Esophagus muscularis mucosa (tissue), 4 donors: ENCODE measurements at places on chromosomes 1 and 21. TPM values are rescaled to one million over a fixed set of nuclear protein-coding genes. Genes with fewer than 3 reads are reported as not detected.

The GJB3 gene
- total RNA-seq = not detected

The GNAT2 gene
- not detected for total RNA-seq

DNA sequence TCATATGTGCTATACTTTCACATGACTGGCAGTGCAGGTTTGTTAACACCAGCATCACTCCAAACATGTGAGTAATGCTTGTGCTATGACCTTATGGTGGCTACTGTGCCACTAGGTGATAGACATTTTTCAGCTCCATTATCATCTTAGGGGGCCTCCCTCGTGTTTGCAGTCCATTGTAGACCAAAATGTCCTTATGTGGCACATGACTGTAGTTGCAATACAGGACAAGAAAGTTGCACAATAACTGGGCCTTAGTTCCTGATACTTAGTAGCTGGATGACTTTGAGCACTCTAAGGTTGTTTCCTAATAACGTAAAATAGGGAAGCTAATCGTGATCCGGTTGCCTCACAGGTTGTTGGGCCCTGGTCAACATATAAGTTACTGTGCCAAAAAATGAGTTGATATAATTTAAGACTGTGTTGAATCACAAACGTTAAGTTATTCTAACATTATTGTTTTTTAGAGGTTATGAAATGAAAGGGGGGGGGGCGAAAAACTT is 511 bp upstream of the SNX27 start:
- no peak for DNase-seq

- no peak for DNase-seq
Observed at GRCh38 chr1:37667023-37667671, 25.2 kb upstream of the CDCA8 start.

DNA sequence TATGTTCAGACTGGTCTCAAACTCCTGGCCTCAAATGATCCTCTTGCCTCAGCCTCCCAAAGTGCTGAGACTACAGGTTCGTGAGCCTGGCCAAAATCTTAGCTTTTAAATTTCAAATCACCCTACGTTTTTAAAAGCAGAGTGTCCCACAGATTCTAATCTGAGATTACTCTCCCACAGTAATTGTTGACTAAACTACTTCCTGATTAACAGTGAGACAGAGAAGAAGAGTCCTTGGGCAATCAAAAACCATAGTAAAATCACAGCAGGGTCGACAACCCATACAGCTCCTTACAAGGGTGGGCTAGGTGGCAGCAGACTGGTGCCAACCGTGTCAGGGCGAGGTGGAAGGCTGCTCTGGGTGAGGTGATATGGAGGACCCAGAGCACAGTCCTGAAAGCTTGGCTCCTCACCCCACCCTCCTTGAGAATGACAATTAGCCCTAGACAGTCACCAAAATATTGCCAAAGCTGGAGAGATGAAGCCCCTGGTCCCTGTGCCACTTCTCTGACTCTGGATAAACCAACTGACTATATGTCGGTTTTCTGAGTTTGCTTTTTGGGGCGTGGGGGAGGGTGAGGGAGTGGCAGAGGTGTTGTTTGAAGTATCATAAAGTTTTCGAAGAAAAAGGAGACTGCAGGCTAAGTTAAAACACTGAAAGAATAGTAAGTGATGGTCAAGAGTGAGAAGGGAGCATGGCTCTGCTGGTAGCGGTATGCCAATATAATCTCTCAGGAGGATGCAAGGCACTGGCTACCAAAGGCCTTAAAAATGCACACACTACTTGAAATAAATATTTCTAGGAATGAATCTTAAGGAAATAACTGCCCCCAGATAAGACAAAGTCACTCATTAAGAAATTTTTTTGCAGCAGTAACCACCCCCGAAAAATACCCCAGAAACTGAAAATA is 86.8 kb downstream of the SLC45A1 start:
- DNase-seq = no peak
